Stimulated activated CD8-positive, alpha-beta memory T cell treated with anti-CD3 and anti-CD28 coated beads, Interleukin-12 subunit alpha, Interleukin-12 subunit beta, amount 100 ng/mL, for 4 hours (primary cell): ENCODE measurements at places on chromosomes 7 and 10.

- no peak for DNase-seq
These were observed 106.8 kb upstream of the CTTNBP2 start for GRCh38 chr7:117979954-117980497.

GRCh38 chr10:63286340-63286739, 153.2 kb downstream of the NRBF2 start:
- no peak for DNase-seq

GRCh38 chr7:106032295-106032694, 69.2 kb downstream of the CDHR3 start:
- DNase-seq, result no peak

DNA sequence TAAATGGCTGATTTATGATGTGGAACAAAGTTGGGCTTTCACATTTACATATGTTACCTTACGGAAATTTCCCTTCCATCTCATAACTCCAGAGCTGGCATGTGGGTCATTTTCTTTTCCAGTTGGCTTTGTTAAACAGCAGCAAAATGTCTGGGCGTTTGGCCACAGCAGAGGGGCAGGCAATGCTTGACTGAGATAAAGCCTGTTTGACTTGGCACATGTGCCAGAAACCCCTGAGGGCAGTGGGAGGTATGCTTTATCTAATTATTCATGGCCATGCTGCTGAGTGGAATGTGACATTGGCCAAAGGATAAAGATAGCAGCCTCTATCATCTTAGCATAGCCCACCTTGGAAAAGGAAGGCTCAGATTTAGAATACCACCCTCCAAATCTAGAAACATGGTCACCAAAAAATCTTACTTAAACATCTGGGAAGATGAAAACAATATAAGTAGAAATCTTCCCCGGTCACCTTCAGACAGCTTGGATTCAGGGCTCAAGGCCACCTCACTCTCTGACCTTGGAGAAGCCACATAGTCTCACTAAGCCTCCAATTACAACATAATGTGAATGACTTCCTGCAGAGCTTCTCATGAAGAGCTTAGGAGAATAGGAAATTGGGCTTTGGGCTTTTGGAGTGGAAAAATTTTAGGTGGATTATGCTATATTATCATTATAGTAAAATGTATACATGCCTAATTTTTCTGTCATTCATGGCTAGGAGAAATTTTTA, 101.5 kb downstream of the GRM3 start:
- DNase-seq, result no peak

GRCh38 chr10:3887404-3887803, 102.4 kb upstream of the KLF6 start:
- no peak for DNase-seq

DNA sequence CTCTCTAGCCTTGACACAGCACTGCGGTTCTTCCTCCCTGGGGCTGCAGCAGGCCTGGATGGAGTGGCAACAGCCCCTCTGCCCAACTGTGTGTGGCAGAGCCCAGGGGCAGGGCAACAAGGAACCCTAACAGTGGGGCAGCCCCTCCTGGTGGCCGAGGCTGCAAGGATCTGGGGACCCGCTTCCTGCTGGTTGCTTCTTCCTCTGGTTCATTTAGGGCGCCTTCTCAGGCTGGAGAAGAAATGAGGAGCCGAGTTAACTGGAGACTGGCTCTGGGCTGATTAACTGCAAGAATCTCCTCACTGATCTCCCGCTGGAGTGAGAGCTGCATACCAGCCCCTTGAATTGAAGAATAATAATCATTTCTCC, 80.1 kb upstream of the EMX2 start:
- DNase-seq, result no peak

GRCh38 chr7:144027974-144028373, 20.8 kb upstream of the OR2A5 start:
- no peak for DNase-seq

GRCh38 chr10:62803724-62804355, 680 bp upstream of the ADO start:
- no peak for DNase-seq

DNA sequence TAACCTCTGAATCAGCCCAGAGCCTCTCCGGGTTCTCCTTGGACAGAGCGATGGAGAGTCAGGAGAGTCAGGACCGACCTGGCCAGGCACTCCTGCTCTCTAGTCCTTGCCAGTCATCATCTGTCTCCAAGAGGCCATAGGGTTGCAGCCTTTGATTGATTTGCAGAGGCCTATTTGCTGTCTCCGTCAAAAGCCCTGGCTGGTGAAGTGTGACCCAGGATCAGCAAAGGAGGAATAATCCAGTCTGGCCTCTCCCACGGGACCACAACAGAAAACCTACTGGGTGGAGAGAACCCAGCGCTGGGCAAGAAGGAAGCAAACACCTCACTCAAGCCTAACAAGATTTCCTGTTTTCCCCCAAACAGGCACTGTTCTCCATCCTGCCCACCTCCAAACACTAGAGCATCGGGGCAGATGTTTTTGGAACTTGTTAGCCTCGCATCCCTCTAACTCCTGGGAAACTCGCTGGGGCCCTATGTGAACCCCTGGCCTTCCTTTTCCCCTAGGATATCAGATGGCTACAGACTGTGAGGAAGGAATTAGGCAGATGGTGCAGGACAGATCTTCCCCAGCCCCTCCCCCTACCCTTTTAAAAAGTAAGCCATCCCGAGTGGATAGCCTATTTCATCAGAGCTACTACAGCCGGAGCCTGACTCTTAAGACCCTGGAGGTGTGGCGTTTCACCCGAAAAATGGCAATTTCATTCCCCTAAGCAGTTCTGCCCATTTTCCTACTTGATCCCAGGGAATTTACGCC, 54.3 kb downstream of the PODXL start:
- DNase-seq, result no peak

DNA sequence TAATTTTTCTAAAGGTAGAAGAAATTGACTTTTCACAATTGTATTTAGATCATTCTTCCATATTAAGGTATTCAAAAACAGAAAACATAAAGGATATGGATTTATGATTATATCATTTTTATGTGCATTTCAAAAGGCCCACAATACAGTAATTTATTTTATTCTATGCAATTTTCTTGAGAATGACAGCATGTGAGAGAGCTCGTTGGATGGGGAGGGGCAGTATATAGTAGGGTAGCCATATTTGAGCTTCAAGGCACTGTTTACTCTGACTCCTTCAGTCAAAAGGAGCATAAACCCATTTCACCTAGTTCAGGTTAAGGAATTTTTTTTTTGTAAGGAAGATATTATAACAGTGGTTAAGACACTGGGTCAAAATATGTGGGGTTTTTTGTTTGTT, 140.8 kb upstream of the KAT6B start:
- DNase-seq, result no peak

DNA sequence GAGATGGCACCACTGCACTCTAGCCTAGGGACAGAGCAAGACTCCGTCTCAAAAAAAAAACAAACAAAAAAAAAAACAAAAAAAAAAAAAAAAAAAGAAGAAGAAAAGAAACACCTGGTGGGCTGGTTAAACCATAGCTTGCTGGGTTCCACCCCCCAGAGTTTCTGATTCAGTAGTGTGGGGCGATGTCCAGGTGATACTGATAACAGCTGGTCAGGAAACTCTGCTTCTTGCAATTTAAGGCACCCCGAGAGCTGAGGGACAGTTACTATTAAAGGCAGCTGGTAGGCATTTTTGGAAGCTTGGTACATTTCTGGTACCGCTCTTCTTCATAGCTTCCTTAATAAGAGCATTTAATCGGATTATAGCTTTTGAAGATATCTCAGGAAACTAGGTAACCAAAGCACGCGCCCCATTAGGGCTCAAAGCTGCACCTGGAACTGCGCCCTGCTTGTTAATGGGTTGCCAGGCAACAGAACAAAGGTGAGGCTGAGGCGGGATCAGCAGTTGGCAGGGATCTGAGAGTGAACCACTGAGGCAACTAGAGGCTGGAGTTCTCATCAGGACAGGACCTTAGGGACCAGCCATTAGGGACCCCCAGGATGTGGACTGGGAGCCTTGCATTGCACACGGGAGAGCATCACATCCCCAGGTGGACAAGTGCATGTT, 6.5 kb upstream of the SDK1 start:
- DNase-seq, result no peak

DNA sequence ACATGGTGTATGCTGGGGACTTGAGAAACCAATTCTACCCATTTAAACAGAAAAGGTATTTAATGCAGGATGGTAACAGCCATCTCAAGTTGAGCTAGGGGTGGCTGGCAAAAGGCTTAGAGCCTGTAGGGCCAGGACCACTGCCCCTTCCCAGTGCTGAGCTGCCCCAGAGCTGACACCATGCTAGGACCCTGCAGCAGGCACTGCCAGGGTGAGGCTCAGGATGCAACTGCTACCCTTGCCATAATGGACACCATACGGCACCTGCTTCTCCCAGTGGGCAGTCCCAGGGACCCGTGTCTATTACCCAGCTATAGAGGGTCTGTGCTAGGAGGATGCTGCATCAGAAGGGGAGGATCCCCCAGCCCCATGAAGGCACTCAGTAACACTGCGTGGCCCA, 160.7 kb upstream of the ADCY1 start:
- DNase-seq, result no peak

DNA sequence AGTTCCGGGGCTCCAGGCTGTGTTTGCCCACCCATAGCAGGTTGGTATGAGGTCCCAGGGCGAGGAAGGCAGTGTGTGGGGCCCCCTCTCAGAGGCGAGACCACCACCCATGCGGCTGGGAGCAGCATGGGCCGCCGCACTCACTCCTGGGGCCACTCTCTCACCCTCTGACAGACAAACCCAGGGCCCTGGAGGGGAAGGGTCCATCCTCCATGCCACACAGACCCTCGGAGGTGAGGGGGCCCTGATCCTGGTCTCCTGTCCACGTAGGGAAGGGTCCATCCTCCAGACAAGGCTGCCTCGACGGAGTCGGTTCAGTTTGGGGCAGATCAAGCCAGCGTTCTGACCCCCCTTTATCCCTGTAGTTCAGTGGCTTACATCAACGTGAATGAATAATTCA, 230.8 kb downstream of the ELFN1 start:
- DNase-seq, result no peak

DNA sequence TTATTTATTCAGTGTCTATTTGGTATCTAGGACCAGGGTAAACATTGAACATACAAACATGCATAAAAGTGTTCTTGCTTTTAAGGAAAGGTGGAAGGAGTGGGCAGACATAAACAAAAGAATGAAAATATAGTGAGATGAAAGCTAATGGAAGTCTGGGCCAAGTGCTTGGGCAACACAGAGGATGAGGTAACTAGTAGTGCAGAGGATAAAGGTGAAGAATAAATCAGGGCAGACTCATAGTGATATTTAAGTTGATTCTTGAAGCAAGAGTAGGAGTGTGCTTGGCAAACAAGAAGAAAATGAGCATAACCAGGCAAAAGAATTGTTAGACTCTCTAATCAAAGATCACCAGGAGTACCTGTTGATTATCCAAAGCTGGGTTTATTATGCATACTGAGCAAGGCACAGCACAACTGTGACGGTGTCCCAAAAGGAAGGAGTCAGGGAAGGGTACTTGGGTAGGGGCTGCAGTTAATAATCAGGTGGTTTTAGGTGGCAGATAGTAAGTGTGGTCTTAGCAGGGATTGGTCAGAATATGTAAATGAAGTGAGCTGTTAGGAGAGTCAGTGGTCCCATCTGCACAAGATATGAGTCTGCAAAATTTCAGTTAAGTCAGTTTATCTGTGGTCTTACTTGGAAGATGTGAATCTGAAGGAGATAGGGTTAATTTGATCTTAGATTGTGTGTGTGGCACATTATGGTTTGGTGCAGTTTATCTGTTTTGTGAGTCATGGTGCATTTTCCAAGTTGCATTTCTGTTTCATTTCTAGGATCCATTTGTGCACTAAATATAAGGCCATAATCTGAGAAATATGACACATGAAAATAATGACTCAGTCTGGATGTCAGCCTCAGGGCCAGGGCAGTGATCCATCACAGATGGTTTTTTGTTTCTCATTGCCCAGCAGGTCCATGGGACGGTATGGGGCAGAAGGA, 30.6 kb upstream of the TAX1BP1 start:
- no peak for DNase-seq

- no peak for DNase-seq
These were observed 473.9 kb downstream of the AUTS2 start for GRCh38 chr7:70072220-70072619.

- DNase-seq, result no peak
These were observed 560.2 kb downstream of the DNAJB6 start for GRCh38 chr7:157896774-157897555.

GRCh38 chr10:132987671-132988571, 45.6 kb upstream of the CFAP46 start:
- no peak for DNase-seq

GRCh38 chr7:48901966-48902365, 22.4 kb upstream of the CDC14C start:
- DNase-seq, result no peak

- DNase-seq, result no peak
These were observed 27.0 kb upstream of the FAM107B start for GRCh38 chr10:14801723-14802122.

DNA sequence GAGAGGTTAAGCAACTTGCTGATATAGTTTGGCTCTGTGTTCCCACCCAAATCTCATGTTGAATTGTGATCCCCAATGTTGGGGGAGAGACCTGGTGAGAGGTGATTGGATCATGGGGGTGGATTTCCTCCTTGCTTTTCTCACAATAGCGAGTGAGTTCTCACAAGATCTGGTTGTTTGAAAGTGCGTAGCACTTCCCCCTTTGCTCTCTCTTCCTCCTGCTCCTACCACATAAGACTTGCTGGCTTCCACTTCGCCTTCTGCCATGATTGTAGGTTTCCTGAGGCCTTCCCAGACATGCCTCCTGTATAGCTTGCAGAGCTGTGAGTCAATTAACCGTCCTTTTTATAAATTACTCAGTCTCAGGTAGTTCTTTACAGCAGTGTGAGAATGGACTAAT, 13.5 kb upstream of the ZNRF2 start:
- no peak for DNase-seq

DNA sequence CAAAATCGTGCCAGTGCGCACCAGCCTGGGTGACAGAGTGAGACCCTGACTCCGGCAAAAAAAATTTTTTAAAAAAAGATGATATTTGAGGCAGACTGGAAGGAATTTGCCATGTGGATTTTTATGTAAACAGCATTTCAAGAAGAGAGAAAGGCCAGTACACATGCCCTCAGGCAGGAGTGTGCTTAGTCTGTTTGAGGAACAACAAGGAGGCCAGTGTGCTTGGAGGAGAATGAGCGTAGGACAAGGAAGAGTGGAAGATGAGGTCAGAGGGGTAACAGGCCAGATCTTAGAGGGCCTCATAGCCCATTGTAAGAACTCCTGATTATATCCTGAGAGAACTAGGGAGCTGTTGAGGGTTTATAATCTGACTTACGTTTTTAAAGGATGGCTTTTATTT, 17.2 kb upstream of the STRIP2 start:
- DNase-seq, result no peak

GRCh38 chr7:151420144-151420543, 10.3 kb upstream of the WDR86 start:
- DNase-seq, result no peak

DNA sequence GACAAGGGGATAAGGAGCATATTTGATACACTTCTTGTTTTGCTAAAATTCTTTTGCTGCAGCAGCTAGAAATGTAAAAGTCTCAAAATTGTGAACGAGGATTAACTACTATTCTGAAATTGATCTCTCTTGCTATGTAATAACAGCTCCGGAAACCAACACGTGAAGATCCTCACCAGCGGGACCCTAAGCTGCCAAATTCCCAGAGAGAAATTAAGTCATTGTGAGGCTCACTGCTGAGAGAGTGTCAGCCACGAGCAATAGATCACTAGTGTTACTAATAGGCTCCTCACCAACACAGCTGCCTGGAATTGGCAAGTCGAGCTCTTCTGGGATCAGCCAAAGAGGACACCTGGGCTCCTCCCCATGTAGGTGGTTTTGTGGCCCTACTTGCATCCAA, 5.6 kb upstream of the VWA2 start:
- DNase-seq, result no peak
